Upper lobe of right lung (tissue), 1 donor: ENCODE measurements at places on chromosomes 11 and 22. TPM values are rescaled to one million over a fixed set of nuclear protein-coding genes. Genes with fewer than 3 reads are reported as not detected.

Gene MUC2
- not detected for total RNA-seq

Gene TEX12
- total RNA-seq, result not detected

Gene SLC36A4
- total RNA-seq, result 15.8 TPM

Gene IL17REL
- total RNA-seq, result not detected

Gene POU2F3
- 3.0 TPM for total RNA-seq

GRCh38 chr11:6647836-6648235 lies 7.8 kb downstream of the DCHS1 start:
- no peak for DNase-seq

GRCh38 chr11:68309621-68310185 lies 2.7 kb upstream of the LRP5 start:
- no peak for DNase-seq

- DNase-seq, result no peak
Measured at GRCh38 chr11:84894666-84895065, 732.5 kb downstream of the DLG2 start.

DNA sequence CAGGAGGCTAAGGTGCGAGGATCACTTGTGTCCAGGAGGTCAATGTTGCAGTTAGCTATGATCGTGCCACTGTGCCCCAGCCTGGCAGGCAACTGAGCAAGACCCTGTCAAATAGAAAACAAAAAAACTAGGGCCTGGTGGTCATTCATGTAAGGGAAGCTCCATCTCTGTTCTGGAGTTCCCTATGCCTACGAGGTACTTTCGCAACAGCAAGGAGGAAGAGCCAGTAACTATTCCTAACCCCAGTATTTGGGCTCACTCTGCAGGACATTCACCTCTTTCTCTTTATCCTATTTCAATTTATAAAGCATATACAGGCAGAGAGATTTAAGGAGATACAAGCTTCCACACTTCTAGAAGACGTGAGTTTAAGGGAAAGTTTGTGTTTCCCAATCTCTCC lies 46.6 kb downstream of the RDX start:
- DNase-seq, result no peak

- DNase-seq, result no peak
Measured at GRCh38 chr11:13944016-13944415, 18.5 kb upstream of the SPON1 start.

DNA sequence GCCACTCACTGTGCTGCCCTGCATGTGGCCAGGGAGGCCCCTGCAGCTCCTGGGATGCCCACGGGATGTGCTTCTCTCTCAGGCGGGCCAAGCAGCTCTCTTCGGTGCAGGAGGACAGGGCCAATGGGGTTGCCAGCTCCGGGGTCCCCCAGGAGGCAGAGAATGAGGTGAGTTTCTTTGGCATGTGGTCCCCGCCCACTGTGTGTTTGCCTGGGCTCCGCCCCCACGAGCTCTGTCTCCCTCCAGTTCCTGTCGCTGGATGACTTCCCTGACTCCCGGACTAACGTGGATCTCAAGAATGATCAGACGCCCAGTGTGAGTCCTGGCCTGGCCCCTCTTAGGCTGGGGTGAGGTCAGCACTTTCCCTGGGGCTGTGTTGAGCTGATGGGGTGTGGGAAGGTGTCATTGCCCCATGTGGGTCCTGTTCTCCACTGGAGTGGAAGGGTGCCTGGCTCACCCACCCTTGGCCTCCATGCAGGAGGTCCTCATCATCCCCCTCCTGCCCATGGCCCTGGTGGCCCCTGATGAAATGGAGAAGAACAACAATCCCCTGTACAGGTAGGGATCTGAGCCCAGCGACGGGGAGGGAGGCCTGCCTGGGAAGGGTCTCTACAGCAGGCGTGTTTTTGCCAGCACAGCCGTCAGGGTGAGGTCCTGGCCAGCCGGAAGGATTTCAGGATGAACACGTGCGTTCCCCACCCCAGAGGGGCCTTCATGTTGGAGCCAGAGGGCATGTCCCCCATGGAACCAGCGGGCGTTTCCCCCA lies 7.7 kb downstream of the SCO2 start:
- DNase-seq, result no peak

GRCh38 chr22:32722441-32722840 lies 79.1 kb upstream of the TIMP3 start:
- no peak for DNase-seq

GRCh38 chr11:75380716-75381420 lies 18.4 kb upstream of the RPS3 start:
- DNase-seq, result no peak

GRCh38 chr22:50081426-50082196 lies 3.6 kb downstream of the MLC1 start:
- no peak for DNase-seq

GRCh38 chr11:130156108-130157022 lies 3.2 kb upstream of the ST14 start:
- DNase-seq, result peak; percentile 75
